Dorsolateral prefrontal cortex (tissue), 122 donors: ENCODE measurements at places on chromosomes 3 and 15.

DNA sequence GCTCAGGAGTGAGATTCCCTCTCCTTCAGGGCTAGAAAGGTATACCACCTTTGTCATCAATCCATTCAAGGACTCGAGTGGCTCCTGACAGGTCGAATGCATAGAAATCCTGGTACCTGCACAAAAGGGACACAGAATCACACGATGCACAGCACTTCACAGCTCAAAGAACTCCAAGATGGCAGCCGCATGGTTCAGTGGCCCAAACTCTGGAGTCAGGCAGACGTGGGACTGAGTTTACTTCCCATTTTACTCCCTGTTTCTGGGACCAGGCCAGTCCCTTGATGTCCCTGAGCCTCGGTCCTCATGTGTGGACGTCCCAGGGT, 536 bp downstream of the WDR73 start:
- no peak for DNase-seq

DNA sequence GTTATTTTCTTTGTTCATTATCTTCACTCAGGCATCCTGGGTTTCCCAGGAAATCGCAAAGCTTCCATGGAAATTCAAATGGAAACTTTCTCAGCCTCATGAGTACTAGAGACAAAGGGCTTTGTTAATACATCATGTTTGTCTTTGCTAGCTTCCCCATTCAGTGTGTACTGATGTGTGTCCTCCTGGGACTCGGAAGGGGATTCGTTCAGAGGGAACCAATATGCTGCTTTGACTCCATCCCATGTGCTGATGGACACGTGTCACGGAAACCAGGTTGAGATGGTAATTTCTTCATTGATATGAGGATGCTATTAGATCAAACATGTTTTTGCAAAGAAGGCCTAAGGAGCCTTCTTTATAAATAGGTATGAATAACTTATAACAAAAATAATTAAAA, 87.0 kb upstream of the KCNAB1 start:
- no peak for DNase-seq

GRCh38 chr3:13045241-13045903, 27.9 kb downstream of the IQSEC1 start:
- DNase-seq: no peak

GRCh38 chr3:114418107-114418506, 124.3 kb downstream of the TIGIT start:
- no peak for DNase-seq

- DNase-seq: peak; percentile 73
Measured at GRCh38 chr3:44198284-44199269, 43.1 kb upstream of the TOPAZ1 start.

GRCh38 chr15:55588070-55588814, at the start of gene PYGO1:
Gene PYGO1, minus strand, starts transcription at chr15:55588345. Its CDS starts 462 bp downstream, at chr15:55587883.
- peak; percentile 44 for DNase-seq

- DNase-seq: peak; percentile 69
Measured at GRCh38 chr15:40873694-40874561, at the start of gene RHOV. Gene RHOV, minus strand, starts transcription at chr15:40874234. Its CDS starts 95 bp downstream, at chr15:40874139.

DNA sequence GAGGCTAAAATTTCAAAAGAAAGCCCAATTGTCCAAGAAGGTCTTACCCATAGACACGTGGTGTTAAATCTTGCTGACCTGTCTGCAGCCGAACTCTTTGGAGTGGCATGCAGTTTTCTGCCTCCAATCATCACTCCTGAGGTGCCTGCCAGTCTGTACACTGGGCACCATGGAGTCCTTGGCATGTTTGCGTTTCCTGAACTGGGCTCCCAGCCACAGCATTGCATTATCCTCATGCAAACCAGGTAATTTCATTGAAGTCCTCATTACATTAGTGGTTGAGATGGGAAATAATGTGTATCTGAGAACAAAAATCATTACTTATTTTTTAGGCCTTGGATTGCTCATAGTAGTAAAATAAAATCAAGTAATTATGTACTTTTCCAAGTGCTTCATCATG, 152.3 kb downstream of the AKAP13 start:
- DNase-seq: no peak

- no peak for DNase-seq
Measured at GRCh38 chr15:55687792-55688191, 55.2 kb downstream of the PRTG start.

DNA sequence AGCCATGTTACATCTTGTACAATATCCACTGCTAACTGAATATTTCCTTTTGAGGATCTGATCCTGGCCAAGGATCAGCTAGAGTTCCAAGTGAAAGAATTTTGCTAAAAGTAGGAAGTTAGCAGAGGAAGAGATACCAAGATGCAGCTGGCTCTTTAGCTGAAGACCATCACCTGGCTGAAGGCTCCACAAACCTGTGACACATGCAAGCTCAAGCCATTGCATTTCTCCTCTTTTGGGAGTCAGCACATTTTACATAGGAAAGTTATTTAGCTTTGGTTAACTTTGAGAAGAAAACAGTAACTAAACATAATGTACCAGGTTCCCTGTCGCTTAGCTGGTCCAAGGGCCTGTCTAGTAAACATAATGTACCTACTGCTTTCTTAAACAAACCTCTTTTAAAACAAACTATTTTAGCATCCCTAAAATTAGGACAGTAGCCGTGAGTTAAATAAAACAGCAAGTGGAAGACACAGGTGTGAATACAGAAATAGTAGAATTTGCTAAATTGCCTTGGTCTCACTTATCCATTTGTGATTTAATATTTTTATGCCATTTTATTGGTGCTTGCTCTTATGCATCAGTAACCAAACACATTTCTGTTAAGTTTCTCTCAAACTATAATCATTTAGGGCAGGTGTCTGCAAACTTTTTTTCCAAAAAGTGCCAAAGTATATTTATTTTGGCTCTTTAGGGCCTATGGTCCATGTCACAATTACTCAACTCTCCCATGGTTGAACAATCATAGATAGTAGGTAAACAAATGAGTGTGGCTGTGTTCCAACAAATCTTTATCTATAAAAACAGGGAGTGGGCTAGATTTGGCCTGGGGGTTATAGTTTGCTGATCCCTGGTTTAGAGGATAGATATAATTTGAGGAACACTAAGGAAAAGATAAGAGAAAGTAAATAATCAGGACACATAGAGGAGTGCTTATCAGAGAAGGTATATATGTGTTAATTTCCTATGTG, 11.2 kb downstream of the GCSAM start:
- no peak for DNase-seq

DNA sequence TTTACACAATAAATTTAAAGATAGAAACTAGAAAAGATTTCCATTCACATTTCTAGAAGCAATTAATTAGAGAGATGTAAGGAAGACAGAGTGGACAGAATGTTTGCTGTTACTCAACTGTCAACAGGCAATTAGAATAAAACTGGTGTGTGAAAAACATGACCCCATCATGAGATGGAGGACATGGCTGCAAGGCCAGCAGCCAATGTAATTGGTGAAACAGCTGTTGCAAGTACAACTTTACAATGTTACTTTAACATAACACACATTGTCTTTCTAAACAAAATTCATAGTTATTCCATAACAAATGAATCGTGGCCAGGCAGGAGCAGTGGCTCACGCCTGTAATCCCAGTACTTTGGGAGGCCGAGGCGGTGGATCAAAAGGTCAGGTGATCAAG, 28.6 kb upstream of the STAG1 start:
- DNase-seq: no peak

DNA sequence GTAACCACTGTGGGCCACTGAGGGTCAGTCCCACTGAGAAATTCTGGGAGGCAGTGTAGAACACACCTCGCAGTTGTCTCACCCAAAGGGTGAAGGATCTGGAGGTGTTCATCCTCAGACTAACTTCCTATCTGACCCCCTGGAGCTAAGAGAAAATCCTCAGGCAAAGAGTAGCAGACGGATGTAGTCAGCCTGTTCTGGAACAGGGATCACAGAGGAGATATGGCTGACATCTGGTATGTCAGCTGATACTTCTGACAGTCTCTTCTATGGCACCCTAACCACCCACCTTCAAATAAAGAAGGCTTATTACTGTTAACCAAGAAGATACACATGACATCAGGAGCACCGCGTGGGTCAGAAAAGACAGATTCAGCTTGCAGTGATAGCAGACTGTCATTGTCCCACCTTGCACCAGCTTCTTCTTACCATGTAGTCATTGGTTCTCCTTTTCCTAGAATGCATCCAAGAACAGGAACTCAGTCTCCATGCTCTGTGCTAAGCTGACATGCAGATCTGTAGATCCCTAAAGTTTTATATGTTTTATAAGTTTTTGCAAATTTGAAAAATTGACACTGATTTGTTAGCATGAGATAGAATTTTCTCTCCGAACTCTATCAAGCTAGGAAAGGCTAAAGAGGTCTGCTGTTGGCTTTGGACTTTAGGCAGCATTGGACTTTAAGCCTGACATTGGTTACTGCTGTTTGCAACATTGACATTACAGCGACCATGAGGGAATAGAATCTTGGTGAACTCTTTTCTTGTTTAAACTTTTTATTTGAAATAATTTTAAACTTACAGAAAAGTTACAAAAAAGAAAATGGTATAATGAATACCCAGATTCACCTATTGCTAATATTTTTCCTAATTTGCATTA, 60.4 kb downstream of the KBTBD12 start:
- DNase-seq: no peak

GRCh38 chr15:65912235-65912634, 42.9 kb downstream of the RAB11A start:
- DNase-seq: no peak

DNA sequence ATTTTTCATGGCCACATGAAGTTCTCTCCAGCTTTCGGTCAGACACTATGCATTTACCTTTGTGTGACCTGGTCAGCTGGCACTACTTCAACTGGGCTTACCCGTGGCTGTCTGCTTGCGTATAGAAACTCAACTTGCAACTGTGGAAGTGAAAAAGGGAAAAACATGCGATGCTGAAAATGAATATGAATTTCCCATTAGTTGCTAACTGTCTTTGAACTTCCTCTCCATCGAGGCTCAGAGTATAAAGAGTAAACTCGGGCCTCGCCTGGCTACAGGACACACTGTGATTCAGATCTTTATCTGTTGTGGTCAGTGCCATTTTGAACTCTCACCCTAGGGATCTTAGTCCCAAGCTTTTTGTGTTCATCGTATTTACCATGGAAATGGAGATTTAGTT, 26.8 kb downstream of the NFKBIZ start:
- no peak for DNase-seq

- no peak for DNase-seq
Measured at GRCh38 chr3:21879184-21879886, 128.3 kb upstream of the ZNF385D start.

- DNase-seq: no peak
Measured at GRCh38 chr15:48657950-48658591, 12.6 kb upstream of the FBN1 start.

- DNase-seq: no peak
Measured at GRCh38 chr3:50430950-50431435, 71.7 kb upstream of the TMEM115 start.

DNA sequence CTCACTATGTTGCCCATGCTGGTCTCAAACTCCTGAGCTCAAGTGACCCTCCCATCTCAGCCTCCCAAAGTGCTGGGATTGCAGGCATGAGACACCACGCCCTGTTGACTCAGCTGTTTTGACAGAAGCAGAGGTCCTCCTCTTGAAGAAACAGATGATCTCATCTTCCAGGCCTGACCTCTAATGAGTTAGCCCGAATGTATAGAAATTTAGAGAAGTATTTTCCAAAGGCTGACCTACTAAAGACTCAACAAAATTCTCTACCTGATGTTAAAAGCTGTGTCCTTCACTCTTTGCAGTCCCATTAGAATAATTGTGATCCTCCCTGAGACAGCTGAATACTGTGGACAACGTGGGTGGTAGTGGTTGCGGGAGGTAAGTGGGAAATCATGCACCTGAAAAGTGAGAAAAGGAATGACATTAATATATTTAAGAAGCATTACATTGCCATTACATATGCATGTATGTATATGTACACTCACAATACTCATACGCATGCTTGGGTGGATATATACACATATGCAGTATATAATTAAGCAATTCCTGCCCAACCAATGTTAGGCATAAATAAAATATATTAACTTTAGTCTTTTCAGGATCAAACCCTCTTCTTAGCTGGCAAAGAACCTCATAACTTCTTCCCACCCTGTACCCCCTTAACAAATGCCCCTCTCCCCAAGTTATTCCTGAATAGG, 204.6 kb upstream of the NR2F2 start:
- no peak for DNase-seq

DNA sequence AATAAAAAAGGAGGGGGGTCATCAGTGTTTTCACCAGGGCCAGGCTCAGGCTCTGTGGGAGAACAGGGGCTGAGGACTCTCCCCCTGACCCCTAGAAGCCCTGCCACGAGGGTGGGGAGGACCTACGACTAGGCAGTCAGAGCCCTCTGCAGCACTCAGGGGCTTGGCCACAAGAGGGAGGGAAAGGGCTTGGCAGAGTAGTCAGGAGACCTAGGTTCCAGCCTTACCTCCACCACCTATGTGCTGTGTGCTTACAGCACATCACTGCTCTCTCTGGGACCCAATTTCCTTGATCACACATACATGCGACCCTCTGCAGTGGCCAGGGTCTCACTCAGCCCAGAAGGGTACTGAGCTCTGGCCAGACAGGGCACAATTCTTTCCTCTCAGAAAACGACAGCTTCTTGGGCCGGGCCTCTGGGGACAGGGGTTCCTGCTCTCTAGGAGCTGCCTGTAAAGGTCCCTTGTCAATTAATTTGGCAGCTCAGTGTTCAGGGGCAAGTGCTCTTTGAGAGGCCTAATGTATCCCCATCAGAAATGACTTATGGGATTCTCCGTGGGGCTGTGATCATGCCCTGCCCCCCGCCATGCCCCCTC, 16.4 kb upstream of the SKIC8 start:
- no peak for DNase-seq

DNA sequence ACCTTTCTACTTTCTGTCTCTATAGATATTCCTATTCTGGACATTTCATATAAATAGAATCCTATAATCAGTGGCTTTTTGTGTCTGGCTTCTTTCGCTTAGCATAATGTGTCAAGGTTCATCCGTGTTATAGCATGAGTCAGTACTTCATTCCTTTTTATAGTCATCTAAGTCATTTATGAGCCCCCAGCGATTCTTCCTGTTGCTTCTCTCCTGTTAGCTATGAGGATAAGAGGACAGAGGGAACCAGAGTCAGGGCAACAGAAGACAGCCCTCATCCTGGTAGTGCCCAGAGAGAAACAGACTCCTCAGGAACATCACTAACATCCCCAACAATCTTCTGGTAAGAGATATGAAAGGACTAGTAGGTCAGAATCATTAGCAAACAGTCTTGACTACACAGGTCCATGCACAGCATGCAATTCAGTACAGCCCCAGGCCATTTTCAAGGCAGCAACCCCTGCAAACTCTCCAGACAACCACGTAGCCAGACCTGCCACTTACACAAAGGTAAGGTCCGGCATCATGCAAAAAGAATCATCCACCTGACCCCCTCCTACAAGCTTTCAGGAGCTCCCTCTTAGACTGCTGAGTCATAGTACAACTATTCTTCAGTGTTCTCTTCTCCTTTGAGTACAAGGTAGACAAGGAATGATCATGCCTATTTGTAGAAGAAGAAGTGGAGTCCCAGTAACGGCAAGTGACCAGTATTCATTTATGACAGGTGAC, 91.5 kb downstream of the MYLK start:
- no peak for DNase-seq
